Heart right ventricle (tissue), 16 donors: ENCODE measurements at places on chromosomes 4 and X.

GRCh38 chr4:31617667-31618066 is 897.5 kb downstream of the PCDH7 start:
- DNase-seq: no peak

DNA sequence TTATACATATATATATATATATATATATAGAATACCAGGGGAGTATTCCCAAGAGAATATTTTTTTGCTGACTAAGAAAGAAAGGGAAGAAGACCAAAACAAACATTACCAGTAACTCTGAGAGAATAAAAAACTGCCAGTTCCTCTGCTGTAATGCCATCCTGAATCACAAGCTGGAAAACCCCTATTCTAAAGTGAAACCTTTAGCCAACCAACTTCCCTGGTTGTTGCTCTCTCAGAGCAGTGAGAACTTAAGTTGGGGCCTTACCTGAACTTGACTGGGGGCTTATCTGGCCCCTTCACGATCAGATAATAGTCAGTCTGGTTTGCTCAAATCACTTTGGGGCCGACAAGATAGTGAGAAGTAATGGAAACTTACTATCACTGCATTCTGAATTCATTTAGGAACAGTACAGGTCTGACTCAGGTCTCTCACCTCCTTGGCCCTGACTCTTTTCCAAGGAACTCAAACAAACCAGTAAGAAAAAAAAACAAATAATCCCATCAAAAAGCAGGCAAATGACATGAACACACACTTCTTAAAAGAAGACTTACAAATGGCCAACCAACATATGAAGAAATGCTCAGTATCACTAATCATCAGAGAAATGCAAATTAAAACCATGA is 62.5 kb downstream of the CD40LG start:
- DNase-seq: no peak

- DNase-seq: no peak
Observed at GRCh38 chrX:13898083-13898482, 81.2 kb upstream of the GPM6B start.

- no peak for DNase-seq
Observed at GRCh38 chrX:115360220-115360781, 70.8 kb downstream of the LUZP4 start.

GRCh38 chrX:137387646-137388045 is 178.3 kb upstream of the ZIC3 start:
- no peak for DNase-seq

DNA sequence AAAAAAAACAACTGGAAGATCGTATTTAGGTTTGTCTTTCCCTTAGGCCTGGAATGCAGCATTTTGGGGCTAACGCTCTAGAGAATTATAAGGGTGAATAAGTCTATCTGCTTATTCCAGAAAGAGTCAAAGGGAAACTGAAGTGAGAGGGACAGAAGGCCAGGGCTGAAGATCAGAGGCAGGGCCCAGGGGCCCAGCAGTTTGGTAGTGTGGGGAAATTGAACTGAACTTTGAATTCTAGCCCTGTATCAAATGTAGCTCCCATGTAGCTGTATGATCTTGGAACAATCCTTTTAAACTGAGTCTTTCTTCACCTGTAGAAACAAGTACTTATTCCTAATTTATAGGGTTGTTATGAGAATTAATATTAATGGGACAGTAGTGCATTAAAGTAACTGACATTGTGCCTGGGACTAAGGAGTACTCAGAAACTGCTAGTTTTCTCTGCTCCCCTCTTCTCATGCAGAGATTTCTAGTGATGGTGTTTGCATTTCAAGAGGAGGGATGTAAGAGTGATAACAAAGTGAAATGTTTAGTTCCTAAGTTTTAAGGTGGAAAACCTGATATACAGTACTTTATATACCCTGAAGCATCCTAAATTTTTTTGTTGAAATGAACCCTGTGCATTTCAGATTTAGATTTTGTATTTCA is 30.4 kb downstream of the STOX2 start:
- no peak for DNase-seq

DNA sequence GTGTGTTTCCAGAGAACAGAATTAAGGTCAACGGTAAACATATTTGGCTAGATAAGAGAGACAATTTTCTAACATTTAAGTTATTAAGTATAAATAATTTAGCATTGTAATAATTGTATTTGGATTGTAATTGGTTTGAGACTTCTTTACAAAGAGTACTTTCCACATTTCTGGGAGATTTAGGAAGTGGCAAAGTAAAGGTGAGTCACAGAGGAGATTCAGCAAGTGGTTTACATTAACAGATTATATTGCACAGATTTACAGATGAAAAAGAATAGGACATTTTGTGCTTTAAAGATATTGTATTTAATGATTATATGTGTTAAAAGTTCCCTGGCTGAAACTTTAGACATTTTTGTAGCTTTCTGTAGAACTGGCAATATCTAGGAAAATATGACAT is 584.4 kb upstream of the AADAT start:
- no peak for DNase-seq
